Central memory CD8-positive, alpha-beta T cell (primary cell): ENCODE measurements at places on chromosomes 4 and X.

DNA sequence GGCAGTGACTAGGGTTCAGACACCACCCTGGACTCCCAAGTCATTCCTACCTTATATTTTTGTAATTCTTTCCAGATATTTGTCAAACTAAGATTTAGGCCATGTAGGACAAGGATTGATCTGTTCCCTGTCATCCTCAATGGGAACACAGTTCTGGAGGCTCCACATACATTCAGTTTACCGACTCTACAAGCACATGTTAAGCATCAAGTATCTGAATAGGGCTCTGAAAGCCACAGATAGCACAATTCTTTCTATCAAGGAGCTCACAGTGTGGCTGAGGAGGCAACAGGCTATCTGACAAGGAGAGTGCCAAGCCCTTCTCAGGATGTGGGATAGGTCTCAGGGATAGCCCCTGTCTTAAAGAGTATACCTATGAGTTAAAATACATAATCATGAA, 37.0 kb upstream of the CXCL8 start:
- H3K27me3 ChIP-seq = no peaks in the 10 kb centered on the region
- H3K4me1 ChIP-seq = no peaks in the 10 kb centered on the region
- H3K36me3 ChIP-seq = no peaks in the 10 kb centered on the region
- no peak for DNase-seq
- H3K27ac ChIP-seq = no peak overlapping the region

DNA sequence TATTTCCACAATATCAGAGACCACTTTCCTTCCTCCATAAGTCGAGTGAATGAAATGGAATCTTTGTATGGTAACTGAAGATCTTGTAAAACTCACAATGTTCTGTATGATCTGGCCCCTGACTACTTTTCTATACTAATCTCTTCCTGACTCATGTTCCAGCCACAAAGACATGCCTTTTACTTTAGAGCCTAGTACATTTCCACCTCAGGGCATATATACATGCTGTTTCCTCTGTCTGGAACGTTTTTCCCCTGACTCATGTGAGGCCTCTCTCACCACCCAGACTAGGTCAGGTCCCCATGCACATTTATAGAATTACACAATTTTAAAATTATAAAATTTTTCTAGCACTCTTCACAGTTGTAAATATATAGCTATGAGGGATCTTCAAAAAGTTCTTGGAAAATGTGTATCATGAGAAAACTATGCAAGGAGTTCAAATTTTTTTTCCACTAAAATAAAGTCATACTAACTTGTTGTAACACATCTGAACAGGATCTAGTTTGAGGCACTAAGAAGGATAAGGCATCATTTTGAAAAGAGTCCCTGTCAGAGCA, 208.8 kb downstream of the SH2D1A start:
- no peaks in the 10 kb centered on the region for H3K4me1 ChIP-seq
- no peaks in the 10 kb centered on the region for H3K27me3 ChIP-seq
- H3K36me3 ChIP-seq = no peaks in the 10 kb centered on the region
- H3K4me3 ChIP-seq = no peak overlapping the region

GRCh38 chr4:10606483-10607155, 77.9 kb downstream of the CLNK start:
- no peak overlapping the region for H3K4me3 ChIP-seq
- H3K4me1 ChIP-seq = no peaks in the 10 kb centered on the region
- H3K36me3 ChIP-seq = no peaks in the 10 kb centered on the region

- peaks cover 48% of the 10 kb centered on the region for H3K36me3 ChIP-seq
- H3K4me1 ChIP-seq = peaks cover 43% of the 10 kb centered on the region
- H3K4me3 ChIP-seq = no peak overlapping the region
Observed at GRCh38 chr4:184387351-184387750, 87.0 kb downstream of the IRF2 start.

GRCh38 chrX:129608496-129608895, 46.3 kb downstream of the APLN start:
- peaks cover 7% of the 10 kb centered on the region for H3K4me1 ChIP-seq
- peaks cover 2% of the 10 kb centered on the region for H3K36me3 ChIP-seq
- H3K27ac ChIP-seq = no peak overlapping the region

- no peak for DNase-seq
- no peaks in the 10 kb centered on the region for H3K4me1 ChIP-seq
- H3K36me3 ChIP-seq = peaks cover 1% of the 10 kb centered on the region
Observed at GRCh38 chrX:129629837-129630236, 24.9 kb downstream of the APLN start.

DNA sequence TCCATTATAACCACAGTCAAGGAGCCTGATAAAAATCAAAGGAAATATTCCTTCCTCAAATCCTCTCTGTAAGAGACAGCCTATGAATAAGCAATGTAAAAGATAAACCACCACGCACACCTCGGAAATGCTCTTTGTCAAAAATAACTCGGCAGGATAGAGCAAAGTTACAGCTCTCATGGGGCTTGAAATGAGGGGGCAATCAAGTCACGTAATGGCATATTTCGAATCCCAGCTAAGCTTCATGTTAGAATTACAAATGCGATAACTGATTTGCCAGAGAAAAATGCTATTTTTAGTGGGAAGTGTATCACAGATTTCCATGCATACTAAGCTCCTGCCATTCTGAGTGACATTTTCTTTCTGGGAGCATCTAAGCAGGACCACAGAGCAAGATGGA, 49.4 kb downstream of the EVC2 start:
- no peaks in the 10 kb centered on the region for H3K27me3 ChIP-seq
- H3K27ac ChIP-seq = no peak overlapping the region
- no peak for DNase-seq
- peaks cover 11% of the 10 kb centered on the region for H3K36me3 ChIP-seq
- no peaks in the 10 kb centered on the region for H3K4me1 ChIP-seq
